Activated T-helper 17 cell treated with anti-CD3 and anti-CD28 coated beads, Interleukin-2, amount 50 U/mL, for 72 hours (primary cell): ENCODE measurements at places on chromosomes 2 and 18. TPM values are rescaled to one million over a fixed set of nuclear protein-coding genes. Genes with fewer than 3 reads are reported as not detected.

Gene TNFAIP6
- total RNA-seq, result not detected

Gene TMEM198
- 3.7 TPM for total RNA-seq

Gene PARD6G
- total RNA-seq, result 1.5 TPM

Gene TFCP2L1
- not detected for total RNA-seq

Gene REV1
- 40.1 TPM for total RNA-seq
